Brain (organoid and tissue), 16 donors: ENCODE measurements at places on chromosomes 5 and 9. TPM values are rescaled to one million over a fixed set of nuclear protein-coding genes. Genes with fewer than 3 reads are reported as not detected.

CTNND2 gene
- 50.4 TPM for polyA plus RNA-seq

SUSD3 gene
- 3.9 TPM for polyA plus RNA-seq

IL9 gene
- polyA plus RNA-seq, result not detected

ZNF366 gene
- polyA plus RNA-seq, result 1.6 TPM

PNPLA7 gene
- polyA plus RNA-seq, result 4.3 TPM

MYMK gene
- 0.80 TPM for polyA plus RNA-seq

BARX1 gene
- 47.4 TPM for polyA plus RNA-seq

UGT3A1 gene
- polyA plus RNA-seq, result not detected

PRR16 gene
- polyA plus RNA-seq, result 0.93 TPM

MOB3B gene
- polyA plus RNA-seq, result 4.4 TPM

IL31RA gene
- not detected for polyA plus RNA-seq

FGF1 gene
- polyA plus RNA-seq, result 58.0 TPM

PALM2AKAP2 gene
- polyA plus RNA-seq, result 0.68 TPM

HNRNPK gene
- polyA plus RNA-seq, result 644 TPM

SLC6A7 gene
- 4.1 TPM for polyA plus RNA-seq

RUFY1 gene
- polyA plus RNA-seq, result 27.0 TPM

FAM221B gene
- not detected for polyA plus RNA-seq

SPINK4 gene
- not detected for polyA plus RNA-seq

TSPAN17 gene
- polyA plus RNA-seq, result 24.8 TPM
